ENCODE measurements at places on chromosomes 3 and 15.

- DNase-seq: no peak
Observed at GRCh38 chr15:96052572-96053030, 277.9 kb upstream of the NR2F2 start.

DNA sequence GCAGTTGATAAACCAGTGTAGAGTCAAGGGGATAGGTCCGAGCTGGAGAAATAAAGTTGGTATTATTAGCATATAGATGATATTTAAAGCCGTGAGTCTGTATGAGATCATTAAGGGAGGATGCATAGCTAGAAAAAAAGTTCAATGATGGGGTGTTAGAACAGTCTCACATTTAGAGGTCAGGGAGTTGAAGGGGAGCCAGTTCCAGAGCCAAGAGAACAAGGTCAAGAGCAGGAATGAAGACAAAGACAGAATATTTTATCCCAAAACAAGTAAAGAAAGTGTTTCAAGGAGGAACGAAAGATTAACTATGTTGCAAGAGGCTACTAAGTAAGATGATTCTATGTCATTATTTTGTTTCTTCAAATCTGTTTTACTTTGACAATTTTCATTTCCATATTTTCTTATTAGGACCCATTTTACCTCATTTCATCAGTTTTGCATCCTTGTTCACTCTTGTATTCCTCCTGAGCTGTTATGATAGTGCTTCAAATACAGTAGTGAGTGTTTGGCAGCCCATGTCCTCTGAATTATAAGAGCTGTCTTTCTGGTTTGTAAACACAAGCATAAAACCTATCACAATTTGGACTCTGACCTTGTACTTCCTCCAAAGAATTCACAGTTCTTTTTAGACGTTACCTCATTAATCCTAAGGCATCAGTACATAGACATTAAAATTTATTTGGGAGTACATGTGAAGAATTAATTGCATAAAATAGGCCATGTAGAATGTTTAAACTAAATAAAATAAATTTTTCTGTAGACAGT lies 695.7 kb upstream of the NECTIN3 start:
- no peak for DNase-seq

GRCh38 chr3:103968131-103968530 lies 1398.6 kb upstream of the ALCAM start:
- no peak for DNase-seq

- DNase-seq: no peak
Observed at GRCh38 chr15:99121691-99122410, 17.0 kb downstream of the SYNM start.

GRCh38 chr3:127711896-127712295 lies 39.1 kb downstream of the ABTB1 start:
- DNase-seq: no peak

DNA sequence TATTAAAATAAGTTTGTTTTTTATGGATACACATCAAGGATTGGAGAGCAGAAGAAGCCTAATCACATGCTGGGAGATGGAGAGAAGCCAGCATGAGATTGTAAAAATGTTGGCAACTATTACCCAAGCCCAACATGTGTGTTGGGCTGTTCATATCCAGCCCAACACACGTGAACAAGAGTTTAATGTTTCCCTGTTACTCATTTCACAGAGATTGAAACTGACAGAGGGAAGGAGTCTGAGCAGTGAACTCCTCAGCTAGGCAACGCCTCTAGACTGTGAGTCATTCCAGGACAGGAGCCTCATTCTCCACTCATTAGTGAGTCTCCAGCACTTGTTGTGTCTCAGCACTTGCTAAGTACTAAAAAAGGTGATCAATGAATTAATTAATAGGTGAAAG lies 43.2 kb upstream of the CMSS1 start:
- DNase-seq: no peak

Data from HuH-7 (cell line).